ENCODE measurements at places on chromosomes 4 and X. TPM values are rescaled to one million over a fixed set of nuclear protein-coding genes. Genes with fewer than 3 reads are reported as not detected.

AMOT gene
- total RNA-seq: 12.5 TPM

HMX1 gene
- total RNA-seq: not detected

FAM236C gene
- total RNA-seq: not detected

SLC39A8 gene
- total RNA-seq: 34.0 TPM

NUDT10 gene
- total RNA-seq: not detected

AR gene
- not detected for total RNA-seq

ASB5 gene
- total RNA-seq: not detected

GAGE2A gene
- total RNA-seq: 0.56 TPM

NKX3-2 gene
- not detected for total RNA-seq

SLC2A9 gene
- 0.43 TPM for total RNA-seq

WWC2 gene
- 0.19 TPM for total RNA-seq

IL15 gene
- 8.1 TPM for total RNA-seq

TCEAL2 gene
- not detected for total RNA-seq

LRCH2 gene
- 0.03 TPM for total RNA-seq

NDST3 gene
- total RNA-seq: not detected

SEC31A gene
- 119 TPM for total RNA-seq

ATP5ME gene
- 279 TPM for total RNA-seq

FAM47A gene
- not detected for total RNA-seq

HHIP gene
- total RNA-seq: 0.38 TPM

F11 gene
- not detected for total RNA-seq

C4orf17 gene
- not detected for total RNA-seq

EVC2 gene
- 10.4 TPM for total RNA-seq

TCEAL7 gene
- total RNA-seq: not detected

DCAF12L2 gene
- total RNA-seq: not detected

SMC1A gene
- total RNA-seq: 127 TPM

UGT2B7 gene
- total RNA-seq: 0.77 TPM

CXCL10 gene
- 1.3 TPM for total RNA-seq

APELA gene
- 1.3 TPM for total RNA-seq

VCX3B gene
- total RNA-seq: not detected

CLDN22 gene
- not detected for total RNA-seq

FAM149A gene
- 0.38 TPM for total RNA-seq

PF4V1 gene
- total RNA-seq: not detected

NPNT gene
- 66.3 TPM for total RNA-seq

KLHL13 gene
- 13.5 TPM for total RNA-seq

ARR3 gene
- total RNA-seq: not detected

ABCG2 gene
- not detected for total RNA-seq

CT47B1 gene
- not detected for total RNA-seq

HTN3 gene
- total RNA-seq: not detected

Measured in GM12878 (cell line).